ENCODE measurements at places on chromosomes 4 and X.

DNA sequence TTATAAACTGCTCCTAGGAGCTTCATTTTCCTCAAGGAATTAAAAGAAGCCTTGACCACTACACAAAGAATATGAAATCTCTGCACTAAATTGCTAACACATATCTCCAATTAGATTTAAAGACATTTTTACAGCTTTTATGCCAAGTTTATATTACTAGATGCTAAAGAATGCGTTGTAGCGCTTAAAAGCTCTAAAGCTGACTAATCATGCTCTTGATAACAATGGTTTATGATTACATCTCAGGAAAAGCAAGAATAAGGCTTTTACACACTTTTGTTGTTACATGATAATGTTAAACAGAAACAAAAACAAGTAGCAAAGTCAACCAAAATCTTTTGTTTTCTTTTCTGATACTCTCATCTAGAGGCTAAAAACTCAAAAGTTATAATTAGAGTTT, 44.7 kb downstream of the SLC10A7 start:
- DNase-seq, result no peak

DNA sequence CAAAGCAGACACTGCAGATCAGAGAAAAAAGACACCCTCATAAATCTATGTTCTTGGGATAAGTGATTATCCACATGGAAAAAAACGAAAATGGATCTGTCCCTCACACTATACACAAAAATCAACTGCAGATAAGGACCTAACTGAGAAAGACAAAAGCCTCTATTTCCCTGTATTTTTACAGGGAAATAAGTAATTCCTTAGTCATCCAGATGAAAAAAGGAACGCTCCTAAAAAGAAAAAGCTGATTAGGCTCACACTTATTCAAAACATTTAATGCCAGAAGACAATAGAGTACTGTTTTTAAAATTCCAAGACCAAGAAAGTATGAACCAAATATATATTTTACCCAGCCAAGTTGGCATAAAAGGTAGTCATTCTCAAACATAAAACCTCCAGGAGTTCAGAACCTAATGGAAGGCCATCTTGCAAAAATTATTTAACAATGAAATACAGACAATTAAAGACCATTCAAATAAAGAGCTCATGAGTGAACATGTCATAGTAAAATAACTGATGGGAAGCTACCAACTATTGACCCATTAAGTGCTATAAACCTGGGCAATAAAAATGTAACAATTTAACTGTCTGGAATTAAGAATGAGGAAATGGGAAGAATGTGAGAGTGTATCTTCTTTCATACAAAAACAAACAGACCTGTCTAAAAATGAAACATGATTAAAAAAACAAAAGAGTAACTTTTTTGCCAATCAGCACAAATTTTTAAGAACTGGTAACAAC, 20.4 kb downstream of the PAPSS1 start:
- no peak for DNase-seq

- DNase-seq, result no peak
Measured at GRCh38 chr4:121219227-121219626, 55.1 kb upstream of the TNIP3 start.

- DNase-seq, result no peak
Measured at GRCh38 chrX:31445542-31445941, 373.7 kb upstream of the FTHL17 start.

DNA sequence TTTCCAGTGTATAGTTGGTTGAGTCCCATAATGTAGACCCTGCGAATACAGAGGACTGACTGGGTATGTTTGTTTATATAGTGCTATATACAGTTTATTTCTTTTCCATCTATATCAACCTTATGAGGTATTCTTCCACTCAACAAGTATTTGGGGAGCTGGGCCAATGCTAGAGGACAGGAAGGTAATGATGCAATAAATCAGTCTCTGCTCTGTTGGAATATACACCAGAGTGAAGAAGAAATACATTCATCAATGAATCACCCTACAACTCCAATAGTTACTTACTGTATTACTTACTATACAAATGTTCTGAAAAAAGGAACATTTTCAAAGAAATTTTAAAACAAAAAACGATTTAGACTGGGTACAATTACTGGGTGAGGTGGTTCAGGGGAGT, 2.1 kb upstream of the ARSJ start:
- DNase-seq, result no peak

DNA sequence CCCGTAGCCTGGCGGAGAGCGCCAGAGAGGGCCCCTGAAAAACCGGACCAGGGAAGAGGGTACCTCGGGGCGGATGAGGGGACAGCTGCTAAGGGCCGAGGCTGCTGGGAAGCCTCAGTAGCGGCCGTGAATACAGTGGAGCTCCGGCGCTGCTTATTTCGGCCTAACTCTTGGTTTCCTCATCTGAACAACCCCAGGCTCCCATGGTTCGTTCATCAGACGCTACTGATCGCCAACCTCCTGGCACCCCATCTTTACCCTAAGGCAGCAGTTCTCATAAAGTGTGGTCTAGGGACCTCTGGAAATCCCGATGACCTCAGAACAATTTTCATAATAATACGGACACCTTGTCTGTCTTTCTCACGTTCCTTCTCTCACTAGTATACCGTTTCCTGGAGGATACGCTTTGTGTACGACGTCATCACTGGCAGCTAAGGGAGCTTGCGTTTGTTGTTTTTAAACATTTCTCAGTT, 645 bp upstream of the RAB28 start:
- no peak for DNase-seq

DNA sequence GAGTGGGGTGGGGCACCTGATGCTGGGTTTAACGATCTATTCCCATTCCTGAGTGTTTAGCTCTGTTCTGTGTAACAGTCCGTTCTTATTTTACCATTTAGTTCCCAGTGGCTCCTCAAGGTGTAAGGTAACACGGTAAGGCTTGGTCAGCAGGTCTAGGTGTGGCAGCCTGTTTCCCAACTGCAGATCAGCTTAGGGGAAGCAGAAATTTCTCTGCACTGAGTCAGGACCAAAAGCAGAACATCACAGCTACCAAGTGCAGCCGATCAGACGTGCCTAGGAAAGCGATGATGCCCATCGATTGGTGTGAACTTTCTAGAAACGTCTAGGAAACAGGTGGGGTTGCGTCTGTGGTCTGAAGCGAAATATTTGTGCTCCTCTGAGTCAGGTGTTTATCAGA, 240.1 kb downstream of the STIM2 start:
- no peak for DNase-seq

GRCh38 chr4:41683326-41683725, 65.2 kb downstream of the PHOX2B start:
- DNase-seq, result no peak

DNA sequence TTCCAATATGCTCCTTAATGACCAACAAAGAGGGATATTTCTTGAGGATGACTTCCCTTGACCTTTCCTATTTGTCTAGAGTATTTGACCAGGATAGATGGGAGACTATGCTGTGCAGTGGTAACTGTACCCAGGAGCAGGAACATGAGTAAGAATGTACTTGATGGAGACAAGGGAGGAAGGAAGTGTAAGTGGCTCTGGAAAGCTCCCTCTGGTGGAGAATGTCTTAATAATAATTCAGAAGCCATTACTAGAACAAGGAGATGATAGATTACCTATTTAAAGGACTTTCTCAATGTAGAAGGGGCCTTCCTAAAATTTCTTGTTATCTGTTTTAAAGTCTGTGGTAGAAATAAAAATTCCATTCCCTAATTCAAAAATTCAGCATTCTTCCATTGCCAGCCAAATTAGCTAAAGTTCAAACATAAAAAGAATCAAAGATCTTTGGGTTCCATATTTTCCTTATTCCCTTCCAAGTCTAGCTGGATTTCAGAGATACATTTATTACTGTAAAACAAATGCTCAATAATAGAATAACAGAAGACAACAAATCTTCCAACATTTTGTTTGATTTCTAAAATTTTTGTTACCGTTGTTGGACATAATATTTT, 83.8 kb downstream of the GRID2 start:
- DNase-seq, result no peak

DNA sequence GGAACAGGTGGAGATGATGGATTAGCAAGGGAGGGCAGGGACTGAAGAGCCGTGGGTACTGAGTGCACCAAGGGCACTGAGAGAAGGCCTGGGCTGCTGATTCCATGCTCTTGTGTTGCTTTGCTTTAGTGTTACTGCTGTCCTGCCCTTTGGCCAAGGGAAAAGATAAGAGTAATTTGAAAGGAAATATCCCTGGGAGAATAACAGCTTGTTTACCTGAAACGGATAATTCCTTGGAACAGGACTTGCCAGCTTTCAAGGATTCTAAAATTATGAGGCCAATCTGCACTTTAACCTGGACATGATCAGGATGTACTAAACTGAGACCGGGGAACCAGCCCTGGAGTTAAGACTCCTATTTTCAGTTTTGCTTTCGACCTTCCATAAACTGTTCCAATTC, 20.4 kb downstream of the FAM9C start:
- DNase-seq, result no peak

DNA sequence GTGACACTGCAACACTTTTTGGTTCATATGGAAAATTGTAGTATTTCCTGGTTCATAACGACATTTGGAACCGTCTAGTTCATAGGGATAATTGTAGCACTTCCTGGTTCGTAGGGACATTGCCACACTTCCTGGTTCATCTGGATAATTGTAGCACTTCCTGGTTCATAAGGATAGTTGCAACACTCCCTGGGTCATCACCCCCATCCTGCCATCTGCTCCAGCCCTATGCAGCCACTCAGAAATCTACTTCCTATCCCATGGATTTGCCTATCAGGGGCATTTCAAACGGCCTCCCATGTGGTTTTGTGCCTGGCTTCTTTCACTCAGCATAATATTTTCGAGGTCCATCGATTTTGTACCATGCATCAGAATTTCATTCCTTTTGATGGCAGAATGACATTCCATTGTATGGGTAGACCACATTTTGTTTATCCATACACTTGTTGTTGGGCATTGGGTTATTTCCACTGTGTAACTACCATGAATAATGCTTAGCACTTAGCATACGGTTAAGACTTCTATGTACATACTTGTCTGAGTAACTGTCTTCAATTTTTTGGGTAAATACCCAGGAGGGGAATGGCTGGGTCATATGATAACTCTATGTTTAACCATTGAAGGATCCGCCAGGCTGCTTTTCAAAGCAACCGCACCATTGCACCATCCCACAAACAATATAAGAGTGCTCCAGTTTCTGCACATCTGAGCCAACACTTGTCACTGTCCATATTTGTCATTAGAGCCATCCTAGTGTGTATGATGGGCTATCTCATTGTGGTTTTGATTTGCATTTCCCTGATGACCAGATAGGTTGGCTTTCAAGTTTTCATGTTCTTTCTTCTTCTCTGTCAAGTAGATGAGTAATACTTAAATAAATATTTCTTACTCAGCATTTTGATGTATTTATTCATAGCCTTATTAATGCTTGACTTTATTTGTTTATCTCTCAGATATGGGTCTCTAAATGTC, 58.3 kb upstream of the CD99 start:
- no peak for DNase-seq

DNA sequence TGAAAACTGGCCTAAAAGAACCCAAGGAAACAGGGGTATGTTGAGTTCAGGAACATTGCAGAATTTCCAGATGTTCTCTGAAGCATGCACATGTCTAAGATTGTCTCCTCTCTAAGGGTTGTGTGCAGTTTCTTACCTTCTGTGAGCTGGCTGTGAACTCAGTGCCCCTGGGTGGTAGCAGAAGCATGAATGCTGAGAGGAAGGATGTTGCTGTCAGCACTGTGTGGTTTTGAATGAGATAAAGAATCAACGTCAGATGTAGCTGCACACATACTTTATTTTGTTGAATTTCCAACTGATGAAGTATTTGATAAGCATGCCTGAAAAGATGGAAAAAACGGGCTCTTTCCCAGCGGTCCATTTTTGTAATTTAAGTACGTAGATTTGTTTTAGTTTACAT, 23.8 kb upstream of the CD38 start:
- DNase-seq, result no peak

DNA sequence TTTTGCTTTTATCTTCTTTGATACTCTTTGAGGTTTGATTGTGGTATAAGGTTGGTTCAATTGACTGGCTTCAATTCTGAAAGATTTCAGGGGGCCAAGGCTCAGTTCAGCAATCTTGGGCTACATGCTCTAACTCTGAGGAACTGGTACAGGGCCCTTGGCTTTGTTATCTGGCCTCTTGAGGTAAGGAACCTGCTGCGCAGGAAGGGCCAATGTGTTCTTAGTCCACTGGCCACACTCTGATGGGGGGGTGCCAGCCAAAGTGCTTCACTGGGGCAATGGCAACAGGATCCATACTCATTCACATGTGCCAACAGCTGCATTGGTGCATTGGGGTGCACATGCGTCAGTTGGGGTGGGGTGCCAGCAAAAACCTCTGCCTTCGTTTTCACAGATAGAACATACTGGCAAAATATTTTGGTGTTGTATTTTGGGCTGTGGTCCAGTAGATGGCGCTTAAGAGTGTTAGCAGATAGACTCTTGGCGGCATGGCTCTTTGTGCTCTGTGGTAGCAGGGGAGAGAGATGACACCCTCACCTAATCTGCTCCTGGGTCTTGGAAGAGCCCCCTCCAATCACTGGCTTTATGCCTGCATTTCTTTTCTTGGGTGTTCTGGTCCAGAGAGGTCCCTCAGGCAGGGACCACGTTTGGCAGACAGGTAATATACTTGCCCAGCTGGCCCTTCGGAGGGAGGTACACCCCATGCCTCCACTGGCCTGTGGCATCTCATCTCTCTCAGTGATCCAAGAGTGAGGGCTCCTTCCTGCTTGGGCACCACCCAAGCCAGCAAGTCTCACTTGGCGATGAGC, 42.9 kb downstream of the NDST3 start:
- DNase-seq, result no peak

GRCh38 chr4:48720459-48720858, 59.6 kb downstream of the FRYL start:
- no peak for DNase-seq

DNA sequence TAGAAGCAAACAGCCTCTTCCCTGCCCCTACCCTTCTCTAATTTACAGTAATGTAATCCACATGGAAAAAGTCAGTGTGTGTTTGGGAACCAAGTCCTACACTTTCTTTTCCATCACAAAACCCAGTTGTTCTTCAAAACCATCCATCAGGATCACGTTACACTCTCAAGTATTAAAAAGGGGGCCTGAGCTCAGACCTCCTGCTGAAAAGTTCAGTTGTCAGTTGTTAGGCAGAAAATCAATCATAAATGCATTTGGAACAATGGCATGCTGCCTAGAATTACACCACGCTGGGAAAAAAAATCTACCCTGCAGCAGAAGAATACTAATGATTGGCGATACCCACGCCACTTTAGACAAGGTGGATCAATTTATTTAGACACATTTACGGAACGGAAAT, 236.5 kb downstream of the PARM1 start:
- DNase-seq, result no peak

DNA sequence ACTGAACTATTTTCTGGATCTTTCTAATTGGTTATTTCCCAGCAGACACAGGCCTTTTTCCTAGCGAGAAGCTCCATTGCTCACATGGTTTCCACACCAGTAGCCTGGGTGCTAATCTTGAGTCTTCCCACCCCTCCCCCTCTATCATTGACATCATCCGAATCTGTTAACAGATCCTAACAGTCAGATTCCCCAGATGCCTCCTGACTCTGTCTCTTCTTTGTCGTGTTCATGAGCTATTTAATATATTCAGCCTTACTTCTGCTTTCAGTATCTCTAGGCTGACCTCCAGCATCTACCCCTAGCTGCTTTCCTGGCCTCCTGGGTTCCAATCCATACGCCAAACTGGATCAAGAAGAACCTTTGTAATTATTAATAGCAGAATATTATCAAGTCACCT, 85.0 kb downstream of the CLNK start:
- DNase-seq, result no peak

- no peak for DNase-seq
Measured at GRCh38 chr4:172393220-172393619, 580.0 kb downstream of the GALNTL6 start.

- no peak for DNase-seq
Measured at GRCh38 chrX:63434206-63434605, 83.1 kb upstream of the SPIN4 start.
